ENCODE measurements at places on chromosomes 12 and 14.

DNA sequence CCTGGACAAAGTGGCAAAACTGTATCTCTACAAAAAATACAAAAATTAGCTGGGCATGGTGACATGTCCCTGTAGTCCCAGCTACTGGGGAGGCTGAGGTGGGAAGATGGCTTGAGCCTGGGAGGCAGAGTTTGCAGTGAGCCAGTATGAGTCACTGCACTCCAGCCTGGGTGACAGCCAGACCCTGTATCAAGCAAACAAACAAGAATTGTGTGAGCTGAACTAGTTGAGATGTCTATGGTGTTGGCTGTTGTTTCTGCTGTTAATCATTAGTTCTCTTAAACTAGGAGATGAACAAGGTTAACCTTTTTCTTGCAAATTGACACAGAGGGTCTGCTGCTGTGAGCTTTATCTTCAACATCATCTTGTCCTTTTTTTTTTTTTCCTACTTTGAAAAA, 23.6 kb downstream of the RASSF3 start:
- peak; percentile 96 for DNase-seq

DNA sequence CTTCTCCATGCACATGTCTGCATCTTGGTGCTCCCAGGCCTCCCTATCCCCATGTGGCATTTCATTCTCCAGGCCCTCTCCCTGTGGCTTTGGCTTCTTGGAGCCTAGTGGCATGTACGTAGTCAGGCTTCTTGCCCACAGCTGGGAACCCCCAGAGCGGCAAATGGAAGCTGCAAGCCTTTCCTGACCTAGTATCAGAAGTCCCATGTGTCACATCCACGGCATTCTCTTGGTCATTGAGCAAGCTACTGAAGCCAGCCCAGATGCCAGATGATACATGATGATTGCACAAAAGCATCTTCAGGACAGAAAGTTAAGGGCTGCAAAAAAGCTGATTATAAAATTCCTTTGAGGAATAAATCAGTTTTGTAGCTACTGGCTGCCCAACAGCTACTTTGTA, 154.9 kb downstream of the PELI2 start:
- no peak for DNase-seq

- DNase-seq, result no peak
Observed at GRCh38 chr12:39886106-39886505, 219.8 kb downstream of the SLC2A13 start.

DNA sequence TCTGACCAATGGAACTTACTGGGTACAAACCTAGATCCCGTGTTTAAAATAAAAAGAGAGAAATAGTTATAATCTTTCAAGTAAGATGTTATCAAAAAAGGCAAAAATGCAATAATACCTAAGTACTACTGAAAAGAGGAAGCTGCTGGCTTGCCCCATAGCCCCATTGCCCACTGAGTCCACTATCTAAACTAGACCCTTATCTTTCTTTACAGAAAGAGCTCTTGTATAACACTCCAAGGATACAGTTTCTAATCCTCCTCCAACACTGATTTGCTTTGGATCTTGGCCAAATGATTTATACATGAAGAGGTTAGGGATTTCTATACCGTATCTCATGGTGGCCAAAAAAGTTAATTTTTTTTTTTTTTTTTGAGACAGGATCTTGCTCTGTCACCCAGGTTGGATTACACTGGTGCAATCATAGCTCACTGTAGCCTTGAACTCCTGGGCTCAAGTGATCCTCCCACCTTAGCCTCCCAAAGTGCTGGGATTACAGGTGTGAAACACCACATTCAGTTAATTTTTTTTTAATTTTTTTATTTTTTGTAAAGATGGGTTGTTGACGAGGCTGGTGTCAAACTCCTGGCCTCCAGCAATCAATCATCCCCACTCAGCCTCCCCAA, 2.6 kb downstream of the GXYLT1 start:
- no peak for DNase-seq

DNA sequence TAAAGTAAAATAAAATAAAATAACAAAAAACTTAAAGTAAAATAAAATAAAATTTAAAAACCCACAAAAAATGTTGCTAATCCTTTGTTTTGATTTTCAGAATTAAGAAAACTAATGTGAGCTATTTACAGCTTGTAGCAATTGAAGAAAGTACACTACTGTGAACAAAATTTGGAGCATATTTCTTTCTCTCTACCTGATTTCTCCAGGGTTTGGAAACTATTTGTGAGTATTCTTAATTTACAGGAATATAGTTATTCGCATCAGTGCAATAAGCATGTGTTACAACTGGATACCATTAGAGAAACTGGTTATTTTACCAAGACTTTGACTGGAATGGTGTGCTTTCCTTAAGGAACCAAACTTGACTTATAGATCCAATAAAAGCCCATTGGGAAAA, 86.1 kb upstream of the CNOT2 start:
- no peak for DNase-seq

- no peak for DNase-seq
Observed at GRCh38 chr12:1949771-1950470, 31.5 kb upstream of the CACNA2D4 start.

- DNase-seq, result no peak
Observed at GRCh38 chr12:130748786-130749185, 32.7 kb upstream of the RIMBP2 start.
